ENCODE measurements at places on chromosomes 11 and 22.

GRCh38 chr11:69210310-69211035 lies 54.7 kb downstream of the SMIM38 start:
- DNase-seq: no peak

DNA sequence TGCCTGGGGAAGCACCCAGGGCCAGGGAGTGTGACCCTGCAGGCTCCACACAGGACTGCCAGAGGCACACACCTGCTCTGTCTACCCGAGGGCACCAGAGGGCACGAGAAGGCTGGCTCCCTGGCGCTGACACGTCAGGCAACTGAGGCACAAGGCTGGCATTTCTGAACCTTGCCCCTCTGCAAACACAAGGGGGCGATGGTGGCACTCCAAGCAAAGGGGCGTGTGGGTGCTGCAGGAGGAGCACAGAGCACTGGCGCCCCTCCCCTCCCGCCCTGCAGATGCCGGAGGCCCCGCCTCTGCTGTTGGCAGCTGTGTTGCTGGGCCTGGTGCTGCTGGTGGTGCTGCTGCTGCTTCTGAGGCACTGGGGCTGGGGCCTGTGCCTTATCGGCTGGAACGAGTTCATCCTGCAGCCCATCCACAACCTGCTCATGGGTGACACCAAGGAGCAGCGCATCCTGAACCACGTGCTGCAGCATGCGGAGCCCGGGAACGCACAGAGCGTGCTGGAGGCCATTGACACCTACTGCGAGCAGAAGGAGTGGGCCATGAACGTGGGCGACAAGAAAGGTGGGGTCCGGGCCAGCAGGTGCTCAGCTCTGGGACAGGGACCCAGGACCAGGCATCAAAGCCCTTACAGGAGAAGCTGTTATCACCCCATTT lies 20.8 kb upstream of the TXNRD2 start:
- peak; percentile 18 for DNase-seq

GRCh38 chr22:39661842-39662685 lies 91.5 kb downstream of the CACNA1I start:
- no peak for DNase-seq

DNA sequence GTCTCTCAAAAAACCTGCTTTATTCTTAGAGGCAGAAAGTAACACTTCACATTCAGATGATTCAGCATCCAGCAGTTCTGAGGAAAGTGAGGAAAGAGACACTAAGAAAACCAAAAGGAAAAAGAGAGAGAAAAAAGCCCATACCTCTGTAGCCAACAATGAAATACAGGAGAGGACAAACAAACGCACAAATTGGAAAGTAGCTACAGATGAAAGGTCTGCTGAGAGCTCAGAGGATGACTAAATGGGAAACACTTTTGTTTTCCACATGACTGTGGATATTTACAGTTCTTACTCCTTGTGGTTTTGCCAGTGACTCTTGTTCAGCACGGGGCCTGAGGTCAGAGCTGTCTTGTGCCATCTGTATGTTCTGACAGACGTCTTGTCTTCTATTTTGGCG lies 3.8 kb downstream of the TIMM8B start:
- no peak for DNase-seq

GRCh38 chr11:125945011-125945796 lies 640 bp upstream of the VSIG10L2 start:
- DNase-seq: no peak

DNA sequence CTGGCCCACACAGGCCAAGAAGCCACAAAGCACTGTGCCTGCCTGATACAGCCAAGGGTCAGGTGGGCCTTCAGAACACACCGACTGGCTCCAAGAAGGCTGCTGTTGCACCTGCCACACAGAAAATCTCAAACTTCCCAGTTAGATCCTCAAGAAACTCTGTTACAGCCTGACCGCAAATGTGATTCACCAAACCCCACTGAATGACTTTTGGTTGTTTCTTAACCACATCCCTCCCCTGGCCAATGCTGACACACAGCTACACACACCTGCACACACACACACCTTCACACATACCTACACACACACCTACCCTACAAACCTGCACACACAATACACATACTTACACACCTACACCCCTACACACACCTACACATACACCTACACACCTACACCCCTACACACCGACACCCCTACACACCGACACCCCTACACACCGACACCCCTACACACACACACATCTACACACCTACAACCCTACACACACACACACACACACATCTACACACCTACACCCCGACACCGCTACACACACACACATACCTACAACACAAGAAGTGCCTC lies 31.5 kb downstream of the CDKN1C start:
- DNase-seq: no peak

DNA sequence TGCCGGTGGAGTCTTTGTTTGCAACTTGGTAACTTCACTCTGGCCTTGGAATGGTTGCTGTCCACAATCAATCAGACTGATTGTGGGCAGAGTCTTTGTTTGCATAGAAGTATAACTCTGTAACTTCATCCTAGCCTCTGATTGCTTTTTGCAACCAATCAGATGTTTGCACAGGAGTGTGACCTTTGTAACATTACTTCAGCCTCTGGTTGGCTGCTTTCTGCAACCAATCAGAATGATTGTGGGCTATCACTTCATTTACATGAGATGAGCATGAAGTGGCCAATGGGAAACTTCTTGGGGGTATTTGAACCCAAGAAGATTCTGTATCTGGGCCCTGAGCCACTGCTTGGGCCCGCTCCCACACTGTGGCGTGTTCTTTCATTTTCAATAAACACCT lies 79.6 kb upstream of the CLDN5 start:
- no peak for DNase-seq

GRCh38 chr22:26318975-26319374 lies 110.1 kb upstream of the ASPHD2 start:
- DNase-seq: no peak

DNA sequence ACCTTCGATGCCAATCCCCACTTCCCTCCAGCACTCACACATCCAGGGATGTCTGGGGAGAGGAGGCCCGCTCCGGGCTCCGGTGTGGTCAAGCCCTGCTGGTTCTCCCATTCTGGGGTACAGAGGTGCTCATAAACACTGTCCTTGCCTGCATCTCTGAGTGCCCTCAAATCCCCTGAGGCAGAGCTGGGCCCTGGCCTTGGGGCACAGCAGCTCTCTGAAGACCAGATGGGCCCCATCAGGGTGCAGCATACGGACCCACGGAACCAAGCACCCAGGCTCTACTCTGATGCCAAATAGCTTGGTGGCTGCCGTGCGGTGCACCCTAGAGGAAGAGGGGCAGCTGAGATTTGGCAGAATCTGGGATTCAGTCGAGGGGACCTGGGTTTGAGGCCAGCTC lies 35.7 kb upstream of the NNMT start:
- no peak for DNase-seq

DNA sequence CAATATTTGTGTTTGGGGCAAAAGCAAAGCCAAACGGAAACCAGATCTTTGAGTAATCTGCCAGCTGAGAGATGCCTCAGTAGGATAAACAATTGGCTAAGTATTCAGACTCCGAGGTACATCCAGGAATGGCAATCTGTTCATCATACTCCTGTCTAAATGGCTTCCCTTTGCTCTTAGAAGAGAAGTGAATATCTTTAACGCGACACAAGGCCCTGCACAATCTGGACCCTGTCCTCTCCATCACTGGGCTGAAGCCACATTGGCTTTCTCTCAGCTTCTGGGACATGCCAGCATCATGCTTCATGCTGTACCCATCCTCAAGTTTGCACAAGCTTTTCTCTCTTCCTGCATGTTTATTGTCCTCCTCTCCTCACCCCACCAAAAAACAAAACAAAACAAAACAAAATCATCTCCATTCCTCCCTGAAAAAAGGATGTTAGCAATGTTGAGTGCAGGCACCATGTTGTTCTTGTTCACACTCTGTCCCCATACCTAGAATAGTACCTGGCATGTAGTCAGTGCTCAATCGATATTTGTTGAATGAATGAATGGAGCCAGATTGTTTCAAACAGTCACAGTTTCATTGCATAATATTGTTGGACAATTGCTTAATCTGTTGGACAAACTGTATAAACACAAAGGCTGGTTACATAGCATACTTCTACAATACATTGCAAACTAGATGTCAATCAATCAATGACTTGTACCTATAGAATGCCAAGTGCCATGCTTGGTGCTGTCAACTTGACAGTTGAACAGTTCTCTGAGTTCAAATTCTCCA lies 38.2 kb upstream of the SESN3 start:
- DNase-seq: peak; percentile 25

GRCh38 chr11:9462172-9462799 lies 1.5 kb downstream of the ZNF143 start:
- no peak for DNase-seq

DNA sequence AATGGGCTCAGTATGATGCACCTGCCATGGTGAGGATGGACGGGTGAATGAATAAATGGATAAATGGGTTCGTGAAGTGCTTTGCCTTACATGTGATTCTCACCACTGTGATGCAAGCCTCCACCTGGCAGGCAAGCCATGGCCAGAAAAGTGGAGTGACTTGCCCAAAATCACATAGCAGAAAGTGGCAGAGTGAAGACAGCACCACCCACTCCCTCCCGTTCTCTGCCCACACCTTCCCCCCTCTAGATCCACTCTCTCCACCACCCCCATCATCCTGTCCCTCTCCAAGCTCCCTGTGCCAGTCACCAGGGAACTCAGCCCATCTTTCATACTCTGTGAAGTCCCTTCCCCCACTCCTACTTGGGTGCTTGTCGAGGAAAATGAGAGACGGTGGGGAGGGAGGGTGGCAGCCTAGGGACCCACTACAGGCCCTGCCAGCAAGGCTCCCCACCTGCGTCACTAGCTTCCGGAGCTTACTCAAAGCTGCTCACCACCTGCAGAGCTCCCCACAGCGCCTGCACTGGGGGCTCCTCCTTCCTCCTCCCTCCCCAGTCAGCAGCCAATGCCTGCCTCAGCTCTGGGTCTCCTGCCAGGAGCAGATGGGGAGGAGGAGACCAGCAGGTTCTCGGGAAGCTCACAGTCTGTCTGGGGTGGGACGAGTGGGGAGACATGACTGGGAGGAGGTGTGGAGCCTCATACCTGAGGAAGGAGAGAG lies 82.3 kb downstream of the PDE2A start:
- no peak for DNase-seq

DNA sequence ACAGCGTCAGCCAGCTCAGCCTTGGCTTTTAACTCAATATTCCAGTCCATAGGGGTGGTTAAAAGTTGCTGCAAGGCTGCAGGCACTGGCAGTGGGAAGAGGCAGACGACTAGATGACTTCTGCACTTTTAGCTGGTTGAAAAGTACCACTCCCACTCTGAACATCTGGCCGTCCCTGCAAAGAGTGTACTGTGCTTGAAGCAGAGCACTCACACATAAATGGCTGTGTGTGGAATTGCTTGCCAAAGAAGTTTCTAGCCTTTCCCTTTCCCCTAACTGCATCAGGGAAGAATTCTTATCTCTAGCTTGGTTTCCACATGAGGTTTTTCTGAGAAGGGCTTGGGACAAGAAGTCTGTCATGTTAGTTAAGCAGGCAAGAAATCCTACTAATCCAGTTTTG lies 5.1 kb upstream of the PHLDB1 start:
- no peak for DNase-seq

DNA sequence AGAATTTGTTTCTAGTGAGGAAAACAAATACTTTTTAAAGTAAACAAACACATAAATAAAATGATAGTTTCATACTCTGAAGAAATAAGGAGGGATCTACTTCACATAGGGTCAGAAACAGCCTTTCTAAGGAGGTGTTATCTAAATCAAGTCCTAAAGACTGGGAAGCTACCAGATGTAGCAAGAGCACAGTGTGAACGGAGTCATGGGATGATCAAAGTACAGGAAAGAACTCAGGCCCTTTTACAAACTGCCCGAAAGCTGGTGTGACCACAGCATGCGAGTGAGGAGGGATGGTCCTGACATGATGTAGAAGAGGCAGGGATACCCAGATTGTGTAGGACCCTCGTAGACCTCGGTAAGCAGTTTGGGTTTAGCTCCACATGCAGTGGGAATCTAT lies 102.8 kb downstream of the ARHGAP32 start:
- no peak for DNase-seq

DNA sequence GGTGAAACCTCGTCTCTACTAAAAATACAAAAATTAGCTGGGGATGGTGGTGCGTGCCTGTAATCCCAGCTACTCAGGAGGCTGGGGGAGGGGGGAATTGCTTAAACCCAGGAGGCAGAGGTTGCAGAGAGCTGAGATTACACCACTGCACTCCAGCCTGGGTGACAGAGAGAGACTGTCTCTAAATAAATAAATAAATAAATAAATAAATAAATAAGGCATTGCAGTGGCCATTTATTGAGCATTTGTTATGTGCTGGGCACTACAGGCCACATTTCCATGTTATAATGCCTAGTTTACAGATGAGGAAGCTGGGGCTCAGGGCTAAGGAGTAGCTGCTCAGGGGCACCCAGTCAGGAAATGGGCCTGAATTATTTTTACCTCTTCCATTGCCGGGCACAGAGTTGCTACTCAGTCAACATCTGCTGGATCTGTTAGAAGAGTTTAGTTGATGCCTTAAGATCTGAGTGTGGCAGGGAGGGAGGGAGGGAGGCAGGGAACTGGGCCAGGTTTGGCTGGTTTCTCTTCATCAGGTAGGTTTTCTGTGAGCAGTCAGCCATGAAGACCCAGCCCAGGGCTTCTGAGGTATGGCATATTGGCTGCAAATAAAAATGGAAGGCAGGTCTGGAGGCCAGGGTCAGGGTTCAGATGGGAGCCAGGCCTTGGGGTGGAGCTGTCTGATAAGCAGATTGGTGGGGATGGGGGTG lies 5.6 kb downstream of the PVALB start:
- DNase-seq: no peak

DNA sequence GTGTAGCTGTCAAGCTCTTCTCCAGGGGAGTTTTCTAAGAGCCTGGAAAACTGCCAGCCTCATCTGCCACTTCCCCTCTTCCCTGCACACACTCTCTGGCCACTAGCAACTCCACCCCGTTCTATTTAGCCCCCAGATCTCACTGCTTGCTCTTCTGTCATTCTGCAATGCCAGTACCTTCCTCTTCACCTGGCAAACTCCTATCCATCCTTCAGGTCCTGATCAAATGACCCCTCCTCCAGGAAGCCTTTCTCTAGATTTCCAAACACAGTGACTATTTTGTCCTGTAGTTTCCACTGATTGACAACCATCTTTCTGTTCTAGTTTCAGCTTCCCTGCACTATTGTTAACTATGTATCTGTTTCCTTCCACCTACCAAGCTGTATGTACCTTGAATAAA lies 437.7 kb downstream of the SOX6 start:
- no peak for DNase-seq

GRCh38 chr11:127133061-127133460 lies 132.5 kb upstream of the KIRREL3 start:
- peak; percentile 1 for DNase-seq

GRCh38 chr11:114057605-114058004 lies 1.9 kb upstream of the ZBTB16 start:
- DNase-seq: no peak

GRCh38 chr22:19868773-19869471 lies 14.2 kb upstream of the GNB1L start:
- no peak for DNase-seq
